ENCODE measurements at places on chromosomes 13 and 19.

- no peak for DNase-seq
Measured at GRCh38 chr13:73223372-73223781, 164.6 kb downstream of the KLF5 start.

- no peak for DNase-seq
Measured at GRCh38 chr19:43644181-43644580, 4.5 kb upstream of the CADM4 start.

DNA sequence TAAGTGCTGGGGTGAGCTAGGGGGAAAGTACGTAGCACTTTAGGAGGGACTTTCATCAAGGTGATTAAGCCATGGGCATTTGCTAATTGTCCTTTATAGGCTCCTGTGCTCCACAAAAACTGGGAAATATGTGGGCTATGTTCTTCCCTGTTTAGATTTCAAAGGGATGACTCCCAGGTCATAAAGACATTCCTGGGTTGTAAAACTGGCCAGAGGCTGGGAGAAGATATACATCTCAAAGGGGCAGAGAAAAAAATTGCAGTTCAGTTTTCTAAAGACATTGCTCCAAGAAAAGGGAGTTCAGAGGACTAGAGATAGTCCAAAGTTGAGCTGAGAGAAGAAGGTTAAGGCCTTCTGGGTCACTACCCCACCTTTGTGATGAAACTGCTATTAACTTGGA lies 204.8 kb downstream of the MYO16 start:
- DNase-seq, result no peak

DNA sequence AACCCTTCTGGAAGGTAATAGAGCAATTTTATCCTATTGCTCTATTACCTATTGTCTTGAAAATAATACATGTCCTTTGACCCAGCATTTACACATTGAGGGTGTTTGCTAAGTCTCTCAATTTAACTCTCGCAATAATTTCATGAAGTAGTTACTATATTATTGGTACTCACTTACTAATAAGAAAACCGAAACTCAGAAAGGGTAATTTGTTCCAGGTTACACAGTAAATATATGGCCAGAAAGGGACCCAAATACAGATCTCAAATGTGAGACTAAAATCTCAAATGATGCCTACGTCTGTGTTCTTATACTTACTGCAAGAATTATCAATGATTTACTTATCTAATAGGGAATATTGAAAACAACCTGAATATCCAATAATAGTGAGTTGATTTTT lies 29.7 kb upstream of the FAM216B start:
- DNase-seq, result no peak

- DNase-seq, result no peak
Measured at GRCh38 chr19:6970021-6970420, 51.2 kb downstream of the MBD3L2B start.

GRCh38 chr19:42411581-42412178 lies 15.5 kb downstream of the LIPE start:
- DNase-seq, result no peak

- no peak for DNase-seq
Measured at GRCh38 chr19:9354651-9355050, 8.2 kb upstream of the ZNF177 start.

DNA sequence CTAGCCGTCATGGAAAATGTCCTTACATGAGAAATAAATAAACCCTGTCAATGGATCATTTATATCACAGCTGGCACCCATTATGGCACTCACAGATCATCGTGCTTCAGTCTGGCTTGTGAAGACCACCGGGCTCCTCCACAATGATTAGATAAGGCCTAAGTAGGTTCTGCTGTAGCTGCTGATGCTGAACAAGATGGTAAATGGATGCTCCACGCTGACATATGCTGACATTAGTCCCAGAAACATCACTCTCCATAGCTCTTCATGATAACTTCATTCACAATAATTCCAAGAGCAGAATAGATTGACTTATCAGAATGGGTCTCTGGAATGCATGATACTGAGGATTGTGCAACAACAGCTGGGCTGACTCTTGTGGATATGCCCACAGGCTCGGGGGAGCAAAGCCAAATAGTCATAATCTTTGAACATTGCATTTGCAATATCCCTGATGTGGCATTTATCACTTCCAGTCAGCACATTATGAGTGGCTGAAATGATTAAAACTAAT lies 63.8 kb upstream of the RXFP2 start:
- no peak for DNase-seq

DNA sequence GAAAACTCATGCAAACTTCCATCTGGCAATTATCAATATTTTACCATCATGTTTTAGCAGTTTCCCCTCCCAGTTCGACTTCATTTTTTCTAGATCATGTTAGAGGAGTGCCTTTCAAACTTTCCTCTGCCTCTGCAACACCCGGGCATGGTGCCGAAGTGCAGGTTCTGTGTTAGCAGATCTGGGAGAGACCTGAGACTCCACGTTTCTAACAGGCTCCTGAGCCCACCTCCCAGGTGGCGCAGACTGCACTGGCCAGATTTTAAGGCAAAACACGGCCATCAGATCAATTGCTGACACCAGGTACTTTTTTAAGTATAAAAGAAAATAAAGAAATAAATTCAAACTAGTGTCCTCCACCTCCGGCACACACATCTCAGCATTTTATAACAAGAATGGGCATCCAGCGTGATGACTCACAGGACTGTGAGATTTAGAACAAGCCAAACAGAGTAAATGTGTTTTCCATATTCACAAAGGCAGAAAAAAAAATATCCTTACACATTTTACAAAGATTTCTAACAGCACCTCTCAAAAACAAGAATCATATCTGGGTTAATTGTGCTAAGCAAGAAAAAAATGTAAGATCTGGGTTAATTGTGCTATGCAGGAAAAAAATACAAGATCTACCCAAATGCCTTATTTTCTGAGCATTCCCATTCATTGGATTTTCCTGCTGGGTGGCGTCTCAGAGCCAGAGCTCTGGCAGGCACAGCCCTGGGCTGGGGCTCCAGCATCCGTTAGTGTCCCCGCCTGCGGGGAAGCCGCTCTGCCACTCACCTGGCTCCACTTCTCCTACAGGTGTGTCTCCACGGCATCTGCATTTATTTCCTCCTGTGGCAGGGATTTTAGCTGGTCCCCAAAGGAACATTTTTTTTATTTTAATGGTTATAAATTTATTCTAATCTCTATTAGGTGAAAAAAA lies 127.9 kb upstream of the SOX1 start:
- DNase-seq, result no peak

- DNase-seq, result no peak
Measured at GRCh38 chr19:8261347-8261746, 46.8 kb downstream of the CD320 start.

DNA sequence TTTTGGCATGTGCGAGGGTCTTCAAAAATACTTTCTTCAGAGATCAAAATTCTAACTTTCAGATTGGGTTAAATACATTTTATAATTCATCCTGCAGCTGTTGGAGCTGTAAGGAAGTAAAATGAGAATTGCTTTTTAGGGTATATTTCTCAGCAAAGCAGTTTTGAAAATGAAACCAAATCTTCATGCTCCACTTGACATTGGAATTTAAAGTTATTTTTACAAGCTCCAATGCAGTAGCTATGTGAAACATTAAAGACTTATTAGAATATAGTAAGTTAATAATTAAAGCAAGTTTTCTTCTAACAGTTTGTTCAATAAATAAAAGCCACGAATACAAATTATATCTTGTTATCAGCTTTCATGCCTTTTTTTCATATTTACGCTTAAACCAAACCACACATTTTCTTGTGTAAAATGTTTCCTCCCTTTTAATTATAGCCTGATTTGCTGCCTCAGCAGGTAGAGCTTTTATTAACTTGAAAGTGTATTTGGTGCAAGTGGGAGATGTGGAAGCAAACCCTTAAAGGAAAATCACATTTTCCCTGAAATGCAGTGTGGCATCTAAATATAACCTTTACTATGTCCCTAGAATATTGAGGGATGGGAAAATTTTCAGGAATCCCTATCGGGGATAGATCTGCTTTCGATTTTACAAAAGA lies 12.4 kb upstream of the MICU2 start:
- DNase-seq, result no peak

DNA sequence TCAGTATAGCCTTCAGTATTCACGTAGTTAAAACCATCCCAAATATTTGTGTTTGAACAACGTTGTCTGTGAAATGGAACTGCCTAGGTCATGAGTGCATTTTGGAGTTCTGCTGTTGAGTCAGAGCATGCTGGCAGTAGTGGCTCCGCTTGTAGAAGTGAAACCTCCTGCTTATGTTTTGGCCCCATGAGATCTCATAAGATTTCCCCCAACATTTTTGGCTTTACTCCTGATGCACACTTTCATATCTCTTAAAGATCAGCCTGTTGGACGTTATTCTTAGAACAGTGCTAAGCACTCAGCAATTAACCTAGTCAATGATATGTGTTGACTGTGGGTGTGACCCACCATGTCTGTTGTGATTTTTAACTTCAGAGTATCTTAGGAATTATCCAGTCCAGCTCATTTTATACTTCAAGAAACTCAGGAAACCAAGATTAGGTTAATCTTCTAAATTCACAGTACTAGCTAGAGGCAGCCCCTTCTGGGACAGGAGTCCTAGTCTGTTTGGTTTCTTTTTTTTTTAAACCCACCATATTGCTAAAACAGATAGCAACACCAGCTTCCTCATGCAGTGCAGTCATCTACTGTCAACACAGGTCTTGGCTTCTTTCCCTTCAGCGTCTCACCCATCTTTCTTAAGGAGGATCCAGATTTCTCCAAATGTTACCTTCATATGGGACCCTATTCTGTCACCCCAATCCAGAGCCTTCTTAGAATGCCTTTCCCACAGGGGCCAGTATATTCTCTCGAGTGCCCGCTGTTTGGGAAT lies 26.2 kb downstream of the RAP2A start:
- DNase-seq, result no peak

- no peak for DNase-seq
Measured at GRCh38 chr13:100403675-100404074, 184.9 kb downstream of the GGACT start.
